ENCODE measurements at places on chromosomes 4 and X. TPM values are rescaled to one million over a fixed set of nuclear protein-coding genes. Genes with fewer than 3 reads are reported as not detected.

DNA sequence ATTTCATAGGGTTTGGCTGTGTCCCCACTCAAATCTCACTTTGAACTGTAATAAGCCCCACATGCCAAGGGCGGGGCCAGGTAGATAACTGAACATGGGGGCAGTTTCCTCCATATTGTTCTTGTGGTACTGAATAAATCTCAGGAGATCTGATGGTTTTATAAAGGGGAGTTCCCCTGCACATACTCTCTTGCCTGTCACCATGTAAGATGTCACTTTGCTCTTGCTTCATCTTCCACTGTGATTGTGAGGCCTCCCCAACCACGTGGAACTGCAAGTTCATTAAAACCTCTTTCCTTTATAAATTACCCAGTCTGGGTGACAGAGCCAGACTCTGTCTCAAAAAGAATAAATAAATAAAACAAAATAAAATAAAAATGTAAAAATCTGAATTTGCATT lies 95.9 kb downstream of the PDS5A start:
- H3K27ac ChIP-seq, result no peak overlapping the region
- H3K36me3 ChIP-seq, result peaks cover 32% of the 10 kb centered on the region
- H3K4me3 ChIP-seq, result no peak overlapping the region
- DNase-seq, result no peak
- H3K27me3 ChIP-seq, result no peaks in the 10 kb centered on the region
- H3K4me1 ChIP-seq, result no peaks in the 10 kb centered on the region

GRCh38 chr4:578451-579443 lies 2.7 kb upstream of the TMEM271 start:
- H3K4me3 ChIP-seq, result no peak overlapping the region
- H3K4me1 ChIP-seq, result peaks cover 3% of the 10 kb centered on the region
- H3K27ac ChIP-seq, result no peak overlapping the region
- H3K36me3 ChIP-seq, result no peaks in the 10 kb centered on the region
- peaks cover 85% of the 10 kb centered on the region for H3K27me3 ChIP-seq

HTN1 gene
- not detected for total RNA-seq

EGFL6 gene
- total RNA-seq, result not detected

DNA sequence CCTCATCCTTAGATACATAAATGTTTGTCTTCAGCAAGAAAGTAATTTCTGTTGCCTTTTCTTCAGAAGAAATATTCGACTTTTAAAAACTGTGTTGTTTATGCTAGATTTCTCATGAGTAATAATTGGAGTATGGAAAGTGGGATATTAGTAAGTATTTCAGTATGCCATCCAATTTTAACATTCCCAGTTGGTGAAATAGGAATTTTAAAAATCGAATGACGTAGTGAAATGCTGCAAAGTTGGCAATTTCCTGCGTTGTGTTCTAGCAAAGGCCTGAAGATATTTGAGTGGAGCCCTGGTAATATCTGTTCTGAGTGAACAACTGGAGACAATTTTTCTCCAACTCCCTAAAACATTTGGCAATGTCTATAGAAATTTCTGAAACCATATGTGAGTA lies 190.1 kb downstream of the ZNF330 start:
- H3K4me3 ChIP-seq, result no peak overlapping the region
- no peak for DNase-seq
- H3K27ac ChIP-seq, result no peak overlapping the region
- no peaks in the 10 kb centered on the region for H3K27me3 ChIP-seq

- no peak overlapping the region for H3K27ac ChIP-seq
- H3K36me3 ChIP-seq, result no peaks in the 10 kb centered on the region
- no peak for DNase-seq
- peaks cover 38% of the 10 kb centered on the region for H3K27me3 ChIP-seq
- H3K4me3 ChIP-seq, result no peak overlapping the region
Observed at GRCh38 chr4:3864742-3865721, 98.8 kb downstream of the ADRA2C start.

- H3K27ac ChIP-seq, result no peak overlapping the region
- no peaks in the 10 kb centered on the region for H3K27me3 ChIP-seq
- H3K4me1 ChIP-seq, result no peaks in the 10 kb centered on the region
- no peaks in the 10 kb centered on the region for H3K36me3 ChIP-seq
Observed at GRCh38 chrX:150833454-150834056, 64.9 kb downstream of the CD99L2 start.

ELOVL6 gene
- 32.4 TPM for total RNA-seq

- H3K4me3 ChIP-seq, result no peak overlapping the region
- no peaks in the 10 kb centered on the region for H3K36me3 ChIP-seq
- peak; percentile 64 for DNase-seq
- H3K27ac ChIP-seq, result no peak overlapping the region
Observed at GRCh38 chr4:103046416-103047290, 27.1 kb upstream of the SLC9B1 start.

DNA sequence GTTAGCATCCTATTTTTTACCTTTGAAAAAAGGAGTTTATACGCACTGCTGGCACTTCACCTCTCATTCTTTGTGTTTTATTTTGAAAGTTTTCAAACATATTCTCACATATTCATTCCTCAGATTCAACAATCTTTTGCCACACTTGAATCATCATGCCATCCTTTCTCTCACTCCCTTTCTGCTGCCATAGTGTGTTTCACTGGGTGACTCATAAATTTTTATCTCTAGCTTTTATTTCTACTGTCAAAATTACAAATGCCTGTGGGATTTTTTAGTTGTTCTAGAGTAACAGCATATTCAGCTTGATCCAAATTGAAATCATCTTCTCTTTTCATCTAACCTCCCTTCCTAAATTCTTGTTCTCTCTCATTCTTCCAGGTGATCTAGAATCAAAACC lies 28.0 kb downstream of the MFSD8 start:
- peaks cover 8% of the 10 kb centered on the region for H3K36me3 ChIP-seq
- H3K4me3 ChIP-seq, result no peak overlapping the region
- no peaks in the 10 kb centered on the region for H3K4me1 ChIP-seq

NXF3 gene
- 0.27 TPM for total RNA-seq

BANK1 gene
- 0.27 TPM for total RNA-seq

DNA sequence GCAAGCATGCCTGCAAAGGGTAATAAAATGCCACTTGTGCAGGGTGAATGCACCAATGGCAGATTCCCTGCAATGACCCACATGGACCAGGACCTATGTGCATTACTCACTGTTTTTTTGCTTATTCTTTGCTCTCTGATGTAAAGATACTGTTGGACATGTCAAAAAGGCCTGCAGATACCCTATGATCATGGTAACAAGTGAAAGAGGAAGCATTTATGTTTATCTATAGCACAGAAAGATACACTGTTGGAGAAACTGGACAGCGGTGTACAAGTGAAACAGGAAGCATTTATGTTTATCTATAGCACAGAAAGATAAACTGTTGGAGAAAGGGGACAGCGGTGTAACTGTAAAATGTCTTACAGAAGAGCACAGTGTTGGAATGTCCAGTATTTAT lies 127.5 kb downstream of the PAPSS1 start:
- no peaks in the 10 kb centered on the region for H3K4me1 ChIP-seq
- H3K27ac ChIP-seq, result no peak overlapping the region
- H3K4me3 ChIP-seq, result no peak overlapping the region
- no peaks in the 10 kb centered on the region for H3K27me3 ChIP-seq
- no peak for DNase-seq

- DNase-seq, result no peak
- H3K4me1 ChIP-seq, result peaks cover 13% of the 10 kb centered on the region
- H3K36me3 ChIP-seq, result peaks cover 7% of the 10 kb centered on the region
- no peaks in the 10 kb centered on the region for H3K27me3 ChIP-seq
- peak overlapping the region; percentile 57 for H3K4me3 ChIP-seq
- H3K27ac ChIP-seq, result no peak overlapping the region
Observed at GRCh38 chr4:4542774-4543485, 1.1 kb upstream of the STX18 start.

IL21 gene
- total RNA-seq, result not detected

COMMD8 gene
- 7.3 TPM for total RNA-seq

IGFBP7 gene
- 66.1 TPM for total RNA-seq

EGF gene
- total RNA-seq, result 3.7 TPM

GRCh38 chr4:106986486-106986885 lies 49.6 kb downstream of the DKK2 start:
- H3K36me3 ChIP-seq, result no peaks in the 10 kb centered on the region
- no peak overlapping the region for H3K27ac ChIP-seq
- H3K4me3 ChIP-seq, result no peak overlapping the region
- H3K27me3 ChIP-seq, result no peaks in the 10 kb centered on the region
- no peaks in the 10 kb centered on the region for H3K4me1 ChIP-seq

GRCh38 chr4:106325800-106326199 lies 9.4 kb downstream of the AIMP1 start:
- peaks cover 3% of the 10 kb centered on the region for H3K4me1 ChIP-seq
- H3K27me3 ChIP-seq, result no peaks in the 10 kb centered on the region
- no peak for DNase-seq
- H3K27ac ChIP-seq, result no peak overlapping the region
- no peak overlapping the region for H3K4me3 ChIP-seq

SLC4A4 gene
- total RNA-seq, result 14.9 TPM

DNA sequence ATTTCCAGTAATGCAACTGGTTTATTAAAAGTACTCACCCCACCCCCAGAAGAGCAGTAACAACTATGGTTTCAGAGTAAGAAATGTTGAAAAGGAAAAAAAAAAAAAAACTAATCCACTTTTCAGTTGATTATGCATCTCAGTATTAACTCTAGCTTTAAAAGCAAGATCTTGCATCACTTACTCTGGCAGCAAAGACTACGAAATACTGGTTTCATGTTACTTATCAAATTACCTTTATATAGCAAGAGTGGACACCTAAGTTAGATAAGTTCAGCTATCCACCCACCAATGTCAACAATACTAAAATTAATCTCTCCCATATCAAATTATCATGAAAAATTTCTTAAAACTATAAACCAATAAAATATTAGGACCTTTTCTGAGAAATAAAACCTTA lies 105.0 kb downstream of the ABCB7 start:
- H3K27ac ChIP-seq, result no peak overlapping the region
- H3K4me3 ChIP-seq, result no peak overlapping the region
- no peak for DNase-seq
- no peaks in the 10 kb centered on the region for H3K36me3 ChIP-seq
- no peaks in the 10 kb centered on the region for H3K4me1 ChIP-seq
- H3K27me3 ChIP-seq, result no peaks in the 10 kb centered on the region

GRCh38 chr4:98997166-98997565 lies 1.6 kb downstream of the METAP1 start:
- H3K27me3 ChIP-seq, result no peaks in the 10 kb centered on the region
- peak; percentile 21 for DNase-seq
- H3K4me1 ChIP-seq, result peaks cover 9% of the 10 kb centered on the region
- H3K27ac ChIP-seq, result no peak overlapping the region
- no peaks in the 10 kb centered on the region for H3K36me3 ChIP-seq
- H3K4me3 ChIP-seq, result peak overlapping the region; percentile 94

NXF2 gene
- not detected for total RNA-seq

GRCh38 chr4:73007526-73008100 lies 61.9 kb downstream of the COX18 start:
- H3K4me3 ChIP-seq, result no peak overlapping the region
- no peak overlapping the region for H3K27ac ChIP-seq
- no peak for DNase-seq

FAM156B gene
- total RNA-seq, result 28.5 TPM

- no peak overlapping the region for H3K27ac ChIP-seq
- peak; percentile 30 for DNase-seq
- H3K36me3 ChIP-seq, result no peaks in the 10 kb centered on the region
- H3K27me3 ChIP-seq, result no peaks in the 10 kb centered on the region
- no peak overlapping the region for H3K4me3 ChIP-seq
Observed at GRCh38 chrX:39652336-39652735, 445.4 kb downstream of the BCOR start.

DNA sequence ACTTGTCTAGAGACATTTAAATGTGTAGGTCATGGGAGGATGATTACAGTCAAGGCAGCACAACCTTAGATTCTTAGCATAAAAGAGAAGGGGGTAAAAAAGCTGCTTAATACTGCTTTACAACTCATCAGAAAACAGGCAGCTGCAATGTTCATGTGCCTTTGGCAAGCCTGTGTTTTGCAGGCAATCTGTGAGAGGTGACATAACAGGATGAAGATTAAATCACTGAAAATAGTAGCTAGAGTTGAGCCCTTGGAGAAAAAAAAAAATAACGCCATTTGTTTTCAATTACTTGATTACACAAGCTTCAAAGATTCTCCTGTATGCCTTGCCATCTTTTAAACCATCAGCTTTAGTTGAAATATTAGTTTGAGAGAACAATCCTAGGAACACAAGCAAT lies 847.6 kb upstream of the LCORL start:
- H3K27ac ChIP-seq, result no peak overlapping the region
- no peaks in the 10 kb centered on the region for H3K4me1 ChIP-seq
- H3K36me3 ChIP-seq, result no peaks in the 10 kb centered on the region
- H3K4me3 ChIP-seq, result no peak overlapping the region

DDIT4L gene
- 4.0 TPM for total RNA-seq

TNMD gene
- total RNA-seq, result 4.1 TPM

DNA sequence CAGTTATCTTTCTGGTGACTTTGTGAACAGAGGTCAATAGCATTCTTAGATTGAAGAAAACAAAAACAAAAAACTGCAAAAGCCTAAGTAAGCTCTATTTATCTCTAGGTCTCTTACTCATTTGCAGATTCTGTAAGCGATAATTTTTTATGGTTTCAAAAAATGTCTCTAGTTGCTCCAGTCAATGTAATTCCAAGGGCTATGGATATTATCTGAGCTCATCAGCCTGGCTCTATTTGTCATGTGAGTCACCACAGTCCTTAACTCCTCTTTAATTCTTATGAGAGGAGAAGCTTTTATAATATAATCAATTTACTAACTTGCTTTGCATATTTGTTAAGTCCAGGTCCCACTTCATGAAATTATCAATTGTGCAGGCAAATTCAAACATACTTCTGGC lies 79.1 kb downstream of the NPFFR2 start:
- H3K27me3 ChIP-seq, result no peaks in the 10 kb centered on the region
- H3K4me1 ChIP-seq, result no peaks in the 10 kb centered on the region
- no peak for DNase-seq

DNA sequence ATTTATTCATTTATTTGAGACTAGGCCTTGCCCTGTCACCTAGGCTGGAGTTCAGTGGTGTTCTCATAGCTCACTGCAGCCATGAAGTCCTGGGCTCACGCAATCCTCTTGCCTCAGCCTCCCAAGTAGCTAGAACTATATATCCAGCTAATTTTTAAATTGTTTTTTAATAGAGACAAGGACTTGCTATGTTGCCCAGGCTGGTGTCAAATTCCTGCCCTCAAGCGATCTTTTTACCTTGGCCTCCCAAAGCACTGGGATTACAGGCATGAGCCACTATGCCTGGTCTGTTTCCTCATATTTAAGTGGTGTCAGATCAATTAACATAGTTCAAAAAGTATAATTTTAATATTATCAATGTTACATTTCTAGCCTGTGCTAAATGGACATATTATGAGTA lies 68.5 kb downstream of the AFF1 start:
- no peak for DNase-seq
- H3K4me1 ChIP-seq, result peaks cover 11% of the 10 kb centered on the region
- H3K27ac ChIP-seq, result no peak overlapping the region
- no peaks in the 10 kb centered on the region for H3K27me3 ChIP-seq
- no peaks in the 10 kb centered on the region for H3K36me3 ChIP-seq
- H3K4me3 ChIP-seq, result no peak overlapping the region

Measured in cardiac muscle cell (in vitro differentiated cells and primary cell).